SJSA1 (cell line): ENCODE measurements at places on chromosomes 5 and 9. TPM values are rescaled to one million over a fixed set of nuclear protein-coding genes. Genes with fewer than 3 reads are reported as not detected.

Gene PCDHGA4
- total RNA-seq: 1.2 and 1.7 TPM in 2 replicates

DNA sequence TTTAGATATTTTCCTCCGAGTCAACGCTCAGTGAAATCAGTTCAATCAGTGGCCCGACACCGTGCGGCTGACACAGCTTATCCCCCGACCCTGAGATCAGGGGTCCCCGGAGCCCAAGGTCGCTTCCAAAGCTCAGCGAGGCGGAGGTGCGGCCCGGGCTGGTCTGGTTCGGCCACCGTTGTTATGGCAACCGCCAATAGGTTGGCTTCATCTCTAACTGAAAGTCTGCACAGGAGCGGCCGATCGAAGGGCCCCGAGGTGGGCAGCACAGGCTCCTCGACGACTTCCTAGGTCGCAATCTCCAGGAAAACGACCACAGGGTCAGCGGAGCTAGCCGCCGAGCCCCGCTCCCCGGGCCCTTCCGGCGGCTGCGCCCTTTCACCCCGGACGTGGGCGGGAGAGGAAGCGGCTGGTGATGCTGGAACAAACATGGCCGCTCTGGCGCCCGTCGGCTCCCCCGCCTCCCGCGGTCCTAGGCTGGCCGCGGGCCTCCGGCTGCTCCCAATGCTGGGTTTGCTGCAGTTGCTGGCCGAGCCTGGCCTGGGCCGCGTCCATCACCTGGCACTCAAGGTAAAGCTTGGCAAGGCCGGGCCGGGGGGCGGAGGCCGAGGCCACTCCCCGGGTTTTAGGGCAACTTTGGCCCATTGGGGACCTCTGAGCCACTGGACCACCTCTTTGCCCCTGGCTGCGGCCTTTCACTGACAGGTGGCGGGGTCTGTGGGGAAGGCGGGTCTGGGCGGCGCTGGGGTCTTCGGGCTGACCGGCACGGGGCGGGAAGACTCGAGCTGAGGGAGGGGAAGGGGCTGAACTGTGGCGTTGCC is at the start of gene GPR107:
GPR107 (plus strand) TSS at position 403 of the 821 bp plus-strand sequence; CDS start at position 430, 27 bp downstream.
- peaks cover 7% of the 10 kb centered on the region for H3K36me3 ChIP-seq
- peak; percentile 67 for DNase-seq
- no peaks in the 10 kb centered on the region for H3K27me3 ChIP-seq

GRCh38 chr9:137880160-137880975 is 2.8 kb downstream of the CACNA1B start:
- DNase-seq: no peak
- H3K4me3 ChIP-seq: no peak overlapping the region
- no peaks in the 10 kb centered on the region for H3K4me1 ChIP-seq
- no peaks in the 10 kb centered on the region for H3K36me3 ChIP-seq

DNA sequence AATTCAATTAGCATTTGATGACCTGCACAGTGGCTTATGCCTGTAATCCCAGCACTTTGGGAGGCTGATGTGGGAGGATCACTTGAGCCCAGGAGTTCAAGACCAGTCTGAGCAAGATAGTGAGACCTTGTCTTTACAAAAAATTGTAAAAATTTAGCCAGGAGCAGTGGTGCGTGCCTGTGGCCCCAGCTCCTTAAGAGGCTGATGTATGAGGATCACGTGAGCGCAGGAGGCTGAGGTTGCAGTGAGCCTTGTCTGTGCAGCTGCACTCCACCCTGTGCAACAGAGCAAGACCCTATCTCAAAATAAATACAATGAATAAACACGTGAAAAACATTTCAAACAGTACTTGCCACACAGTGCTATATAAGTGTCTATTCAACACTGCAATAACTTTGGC is 4.2 kb downstream of the ABCA1 start:
- DNase-seq: no peak
- no peaks in the 10 kb centered on the region for H3K27me3 ChIP-seq
- H3K36me3 ChIP-seq: no peaks in the 10 kb centered on the region
